Activated naive CD4-positive, alpha-beta T cell treated with anti-CD3 and anti-CD28 coated beads, Interleukin-2, amount 50 U/mL, for 72 hours (primary cell): ENCODE measurements at places on chromosomes 1 and 21.

GRCh38 chr21:33657124-33657820 is 15.0 kb downstream of the ITSN1 start:
- DNase-seq, result no peak

DNA sequence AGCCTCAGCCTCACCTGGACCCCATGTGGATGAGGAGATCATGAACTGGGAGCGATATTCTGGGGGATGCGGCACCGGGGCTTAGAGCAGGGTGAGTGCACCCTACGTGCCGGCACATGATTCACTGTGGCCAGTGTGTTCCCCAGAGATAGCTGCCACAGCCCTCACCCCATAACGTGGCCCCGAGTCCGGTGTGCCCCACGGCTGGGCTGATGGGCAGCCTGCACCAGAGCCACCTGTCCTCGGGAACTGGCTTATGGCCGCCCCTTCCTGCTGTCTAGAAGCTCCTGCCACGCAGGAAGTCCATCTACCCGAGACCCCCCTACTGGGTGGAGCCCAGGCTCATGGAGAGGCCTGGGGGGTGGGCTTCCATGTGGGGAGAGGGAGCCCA is 39.1 kb upstream of the SLC19A1 start:
- no peak for DNase-seq

DNA sequence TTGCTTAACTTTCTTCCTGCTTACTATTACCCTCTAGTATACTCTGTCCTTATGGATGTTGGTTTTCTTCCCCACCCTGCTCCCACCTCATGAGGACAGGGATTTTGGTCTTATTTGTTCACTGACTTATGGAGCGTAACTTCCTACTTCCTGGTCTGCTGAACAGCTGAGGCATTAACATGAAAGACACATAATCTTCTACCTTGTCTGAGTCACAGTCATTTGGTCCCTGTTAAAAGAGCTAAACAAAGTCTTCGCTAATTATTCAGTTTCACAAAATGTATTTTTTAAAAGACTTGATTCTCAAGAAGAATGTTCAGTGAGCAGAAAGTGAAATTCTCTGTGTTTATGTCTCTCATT is 18.5 kb downstream of the RNASEL start:
- no peak for DNase-seq

GRCh38 chr21:40902993-40903392 is 56.0 kb upstream of the DSCAM start:
- DNase-seq, result no peak

- no peak for DNase-seq
Measured at GRCh38 chr1:228698017-228698329, 37.3 kb upstream of the RHOU start.

- peak; percentile 76 for DNase-seq
Measured at GRCh38 chr1:55021942-55022546, 17.3 kb upstream of the PCSK9 start.

DNA sequence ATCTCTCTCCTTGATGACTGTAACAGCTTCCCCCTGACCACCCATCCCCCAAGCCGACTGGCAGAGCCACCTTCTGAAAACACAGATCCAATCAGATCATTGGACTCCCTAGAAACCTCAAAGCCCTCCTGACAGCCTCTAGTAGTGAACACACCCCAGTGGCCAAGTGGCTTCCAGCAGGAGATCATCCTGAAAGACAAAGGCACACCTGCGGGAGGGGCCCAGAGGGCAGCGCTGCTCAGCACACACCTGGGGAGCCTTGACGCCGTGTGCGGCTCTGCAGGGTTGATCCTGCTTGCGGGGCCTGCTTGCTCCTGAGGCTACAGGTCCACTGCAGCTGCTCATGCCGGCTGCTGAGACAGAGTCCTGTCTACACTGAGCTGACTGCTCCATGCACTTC is 41.5 kb downstream of the SLC66A1 start:
- DNase-seq, result no peak

DNA sequence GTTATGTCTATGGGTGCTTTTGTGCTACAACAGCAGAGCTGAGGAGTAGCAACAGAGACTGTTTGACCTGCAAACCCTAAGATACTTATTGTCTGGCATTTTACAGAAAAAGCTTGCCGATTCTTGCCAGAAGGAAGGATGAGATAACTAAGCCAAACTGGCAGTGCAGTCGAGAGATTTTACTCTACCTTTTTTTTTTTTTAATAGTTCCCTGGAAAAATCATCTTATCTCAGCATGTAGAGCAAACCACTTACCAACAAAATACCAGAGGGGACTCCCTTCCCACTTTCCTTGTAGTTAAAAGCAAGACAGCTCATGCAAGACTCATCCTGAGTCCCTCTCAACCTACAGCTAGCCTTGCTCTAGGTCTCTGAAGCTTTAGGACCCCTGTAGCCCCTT is 132.9 kb downstream of the SYT2 start:
- no peak for DNase-seq

DNA sequence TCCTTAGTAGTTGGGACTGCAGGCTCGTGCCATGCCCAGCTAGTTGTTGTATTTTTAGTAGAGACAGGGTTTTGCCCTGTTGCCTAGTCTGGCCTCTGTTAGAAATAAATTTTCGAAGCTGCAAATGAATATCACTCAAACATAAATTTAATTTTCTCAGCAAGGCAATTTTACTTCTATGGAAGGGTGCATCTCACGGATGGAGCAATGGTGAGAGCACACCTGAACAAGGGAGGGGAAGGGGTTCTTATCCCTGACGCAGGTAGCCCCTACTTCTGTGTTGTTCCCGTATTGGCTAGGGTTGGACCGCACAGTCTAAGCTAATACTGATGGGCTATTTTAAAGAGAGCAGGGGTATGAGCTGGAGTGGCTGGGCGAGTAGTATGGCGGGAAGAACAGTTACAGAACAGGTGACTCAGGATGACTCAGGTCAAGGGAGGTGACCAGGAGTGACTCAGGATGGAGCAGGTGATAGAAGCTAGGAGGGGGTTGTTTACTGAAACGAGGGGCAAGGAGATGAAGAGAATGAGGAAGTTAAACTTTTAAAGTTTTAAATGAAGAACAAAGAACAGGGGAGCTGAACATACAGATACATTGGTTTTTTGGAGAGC is 7.5 kb downstream of the MDM4 start:
- DNase-seq, result no peak

- no peak for DNase-seq
Measured at GRCh38 chr1:199282751-199283305, 644.0 kb downstream of the PTPRC start.

- no peak for DNase-seq
Measured at GRCh38 chr1:196723325-196724185, 51.1 kb upstream of the CFHR3 start.

GRCh38 chr21:41016472-41016871 is 151.5 kb upstream of the BACE2 start:
- no peak for DNase-seq

- DNase-seq, result no peak
Measured at GRCh38 chr1:55474168-55474786, 259.1 kb upstream of the USP24 start.

DNA sequence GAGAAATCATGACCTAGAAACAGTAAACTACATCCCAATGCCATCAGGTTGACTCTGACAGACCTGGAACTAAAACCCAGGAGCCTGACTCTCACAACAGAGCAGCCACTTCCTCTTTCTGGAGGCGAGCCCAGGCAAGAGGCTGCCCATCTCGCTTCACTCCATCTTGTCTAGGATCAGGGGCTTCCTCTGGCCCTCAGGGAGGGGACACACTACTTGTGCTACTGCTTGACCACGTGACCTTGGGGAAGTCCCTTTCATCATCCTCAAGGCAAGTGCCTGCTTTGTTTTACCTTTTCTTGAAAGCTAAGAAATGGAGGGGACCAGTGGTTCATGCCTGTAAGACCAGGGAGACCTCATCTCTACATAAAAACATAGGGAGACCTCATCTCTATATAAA is 2.6 kb upstream of the TENT5B start:
- no peak for DNase-seq

DNA sequence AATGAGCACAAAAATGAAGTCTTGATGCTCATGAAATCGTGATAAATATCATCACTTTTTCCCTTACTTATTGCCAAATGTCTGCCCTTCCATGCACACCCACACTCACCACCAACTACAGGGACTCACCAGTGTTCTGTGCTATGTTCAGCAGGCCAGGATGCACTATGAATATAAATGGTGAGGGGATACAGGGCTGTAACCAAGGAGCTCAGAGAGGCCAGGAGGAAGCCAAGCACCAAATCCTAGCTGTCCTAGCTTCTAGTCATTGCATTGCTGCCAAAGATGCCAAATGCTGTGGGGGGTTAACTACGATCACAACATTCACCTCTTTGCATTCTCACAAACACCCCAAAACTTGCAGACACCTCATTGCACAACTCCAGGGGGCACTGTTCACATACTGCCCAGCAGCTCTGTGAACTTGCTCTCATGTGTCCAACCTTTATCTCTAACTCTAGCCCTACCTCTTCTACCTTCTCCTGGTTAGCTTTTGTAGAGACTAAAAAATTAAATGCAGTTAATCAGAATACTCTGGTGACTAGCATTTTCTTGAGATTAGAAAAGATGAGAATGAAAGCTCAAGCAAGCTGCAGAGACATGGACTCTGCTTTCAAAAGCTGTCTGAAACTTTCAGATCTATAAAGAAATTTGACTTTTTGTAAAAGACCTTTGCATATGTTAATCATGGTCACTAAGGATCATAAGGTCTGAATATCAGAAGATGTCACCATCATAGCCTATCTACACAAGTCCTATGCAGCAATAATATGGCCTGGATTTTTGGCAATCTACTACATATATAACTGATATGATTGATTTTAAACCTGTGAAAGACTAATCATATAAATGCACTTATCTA is 13.9 kb upstream of the KIF14 start:
- no peak for DNase-seq

DNA sequence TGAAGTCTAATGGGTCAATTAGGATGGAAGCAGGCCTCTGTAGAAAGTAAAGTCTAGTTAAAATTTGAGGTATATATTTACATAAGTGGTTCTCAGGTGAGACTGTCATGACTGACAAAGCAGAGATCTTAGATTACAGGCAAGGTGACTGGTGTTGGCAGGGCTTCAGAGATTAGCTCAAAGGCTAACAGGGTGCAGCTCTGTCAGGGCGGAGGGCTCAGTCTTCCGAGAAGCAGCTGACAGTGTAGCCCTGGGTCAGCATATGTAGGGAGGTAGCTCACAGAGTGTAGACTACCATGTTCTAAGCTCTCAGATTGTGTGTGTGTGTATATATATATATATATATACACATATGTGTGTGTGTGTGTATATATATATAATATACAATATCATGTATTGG is 54.7 kb downstream of the RBM11 start:
- no peak for DNase-seq

- DNase-seq, result no peak
Measured at GRCh38 chr1:214004795-214005194, 17.0 kb downstream of the PROX1 start.

GRCh38 chr1:47181955-47182675 is 7.7 kb downstream of the PDZK1IP1 start:
- DNase-seq, result no peak

- no peak for DNase-seq
Measured at GRCh38 chr1:207024202-207025145, 8.1 kb downstream of the C1orf116 start.
